Stimulated activated CD8-positive, alpha-beta memory T cell treated with anti-CD3 and anti-CD28 coated beads, Interleukin-15, amount 100 ng/mL, for 4 hours (primary cell): ENCODE measurements at places on chromosomes 3 and 15.

DNA sequence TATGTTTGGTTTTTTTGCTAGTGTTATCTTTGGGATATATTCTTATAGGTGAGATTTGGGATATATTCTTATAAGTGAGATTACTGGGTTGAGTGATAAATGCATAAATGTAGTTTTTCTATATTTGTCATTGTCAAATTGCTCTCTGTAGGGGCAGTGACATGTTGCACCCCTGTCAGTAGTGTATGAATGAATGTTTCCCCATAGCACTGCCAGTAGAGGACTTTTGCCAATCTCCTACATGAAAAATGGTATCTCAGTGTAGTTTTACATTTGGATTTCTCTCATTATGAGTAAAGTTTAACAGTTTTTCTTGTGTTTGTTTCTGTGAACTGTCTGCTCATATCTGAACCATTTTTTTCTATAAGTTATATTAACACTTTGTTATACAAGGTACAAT is 13.6 kb downstream of the U2SURP start:
- DNase-seq: no peak

- no peak for DNase-seq
These were observed 72.0 kb upstream of the HERC1 start for GRCh38 chr15:63905558-63906265.

DNA sequence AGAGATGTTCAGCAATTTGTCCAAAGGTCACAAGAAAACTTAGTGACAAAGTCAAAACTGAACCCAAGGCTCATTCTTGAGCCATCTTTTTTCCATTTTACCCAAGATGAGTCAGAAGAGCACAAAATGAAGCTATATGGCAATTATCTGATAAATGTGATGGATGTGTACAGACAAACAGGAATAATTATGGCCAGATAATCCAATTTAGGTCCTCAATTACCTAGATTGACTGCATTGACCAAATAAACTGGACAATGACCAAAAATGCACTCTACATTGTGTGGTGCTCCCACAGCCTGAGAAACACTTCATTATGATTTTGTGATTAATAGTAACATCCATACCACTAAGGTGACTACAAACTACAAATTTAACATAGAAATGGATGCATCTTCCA is 1105.8 kb downstream of the IGSF11 start:
- no peak for DNase-seq

GRCh38 chr15:65363766-65364165 is 14.0 kb downstream of the IGDCC3 start:
- no peak for DNase-seq
